IPS DF 6.9 (cell line): ENCODE measurements at places on chromosomes 3 and 15.

DNA sequence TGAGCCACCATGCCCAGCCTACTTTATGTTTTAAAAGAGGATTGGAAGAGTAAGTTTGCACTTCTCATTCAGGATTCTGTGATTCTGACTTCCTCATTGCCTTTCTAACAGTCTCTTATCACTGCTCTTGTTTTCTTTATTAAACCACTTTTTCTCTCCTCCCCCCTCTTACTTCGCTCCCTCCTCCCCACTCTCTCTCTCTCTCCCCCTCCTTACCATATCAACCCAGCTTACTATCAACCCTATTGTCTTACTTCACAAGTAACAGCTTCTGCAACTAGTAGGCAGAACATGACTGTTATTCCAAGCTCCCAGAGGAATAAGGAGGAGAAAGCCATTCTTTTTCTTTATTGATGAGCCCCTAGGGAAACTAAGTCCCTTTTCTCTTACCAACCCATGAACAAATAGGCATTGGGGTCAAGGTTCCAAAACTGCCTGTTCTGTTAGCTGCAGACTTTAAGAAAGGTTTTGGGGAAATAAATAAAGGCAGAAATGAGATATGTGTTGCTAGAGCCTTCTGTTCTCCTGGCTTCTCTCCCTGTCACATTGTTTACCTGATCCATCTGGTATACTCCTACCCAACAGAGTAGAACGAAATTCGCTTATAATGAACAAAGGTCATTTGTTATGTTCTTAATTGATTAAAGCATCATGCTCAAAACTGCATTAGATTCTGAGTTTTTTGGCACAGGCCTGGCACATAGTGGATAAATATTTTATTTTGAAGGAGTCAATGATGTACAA, 56.4 kb upstream of the RASGRP1 start:
- DNase-seq: no peak
- no peaks in the 10 kb centered on the region for H3K36me3 ChIP-seq
- no peak overlapping the region for H3K27ac ChIP-seq
- no peaks in the 10 kb centered on the region for H3K27me3 ChIP-seq
- H3K4me1 ChIP-seq: no peaks in the 10 kb centered on the region
- no peak overlapping the region for H3K4me3 ChIP-seq

DNA sequence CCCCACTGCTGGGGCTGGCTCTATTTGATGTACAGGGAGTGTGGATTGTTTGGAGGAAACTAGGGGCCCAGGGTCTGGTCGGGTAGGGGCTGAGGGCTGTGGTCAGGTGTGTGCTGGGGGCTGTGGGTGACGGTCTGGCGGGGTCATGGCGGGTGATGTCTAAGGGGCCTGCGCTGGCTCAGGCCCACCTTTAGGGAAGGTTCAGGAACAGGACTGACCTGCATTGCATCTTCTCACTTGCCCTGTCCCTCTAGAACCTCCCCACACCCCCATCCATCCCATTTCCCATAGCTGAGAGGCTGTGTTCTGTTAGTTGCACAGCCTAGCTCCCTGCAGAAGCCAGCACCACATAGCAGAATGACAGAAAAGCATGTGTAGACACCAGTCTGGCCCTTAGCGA, 39.1 kb downstream of the SCN5A start:
- no peak overlapping the region for H3K27ac ChIP-seq
- no peaks in the 10 kb centered on the region for H3K27me3 ChIP-seq
- no peaks in the 10 kb centered on the region for H3K4me1 ChIP-seq
- H3K36me3 ChIP-seq: 0 out of 2 replicates have a peak, but pooled peaks cover 3% of the 10 kb centered on the region
- no peak for DNase-seq

DNA sequence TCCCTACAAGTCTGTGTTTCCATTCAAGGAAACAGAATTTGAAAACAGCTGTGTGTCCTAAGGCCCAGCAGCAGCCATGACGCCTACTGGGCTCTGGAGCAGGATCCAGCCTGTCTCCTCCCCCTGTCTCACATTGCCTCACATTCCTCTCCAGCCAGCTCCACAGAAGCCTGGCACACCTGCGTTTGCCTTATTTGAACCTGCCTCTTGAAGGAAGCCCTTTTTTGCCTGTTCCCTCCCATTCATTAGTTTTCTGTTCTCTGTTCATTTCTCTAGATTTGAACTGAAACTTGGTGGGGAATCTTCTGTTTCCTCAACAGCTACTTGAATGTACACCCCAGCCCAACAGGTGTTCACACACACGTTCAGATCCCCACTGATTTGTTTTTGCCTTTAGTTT, 890.5 kb downstream of the TUSC7 start:
- no peaks in the 10 kb centered on the region for H3K4me1 ChIP-seq
- DNase-seq: peak; percentile 9
- no peak overlapping the region for H3K27ac ChIP-seq
- no peaks in the 10 kb centered on the region for H3K36me3 ChIP-seq
- no peak overlapping the region for H3K4me3 ChIP-seq

- no peak for DNase-seq
- H3K36me3 ChIP-seq: no peaks in the 10 kb centered on the region
- no peaks in the 10 kb centered on the region for H3K27me3 ChIP-seq
- H3K27ac ChIP-seq: no peak overlapping the region
These were observed 31.7 kb downstream of the GPR149 start for GRCh38 chr3:154398084-154398967.

DNA sequence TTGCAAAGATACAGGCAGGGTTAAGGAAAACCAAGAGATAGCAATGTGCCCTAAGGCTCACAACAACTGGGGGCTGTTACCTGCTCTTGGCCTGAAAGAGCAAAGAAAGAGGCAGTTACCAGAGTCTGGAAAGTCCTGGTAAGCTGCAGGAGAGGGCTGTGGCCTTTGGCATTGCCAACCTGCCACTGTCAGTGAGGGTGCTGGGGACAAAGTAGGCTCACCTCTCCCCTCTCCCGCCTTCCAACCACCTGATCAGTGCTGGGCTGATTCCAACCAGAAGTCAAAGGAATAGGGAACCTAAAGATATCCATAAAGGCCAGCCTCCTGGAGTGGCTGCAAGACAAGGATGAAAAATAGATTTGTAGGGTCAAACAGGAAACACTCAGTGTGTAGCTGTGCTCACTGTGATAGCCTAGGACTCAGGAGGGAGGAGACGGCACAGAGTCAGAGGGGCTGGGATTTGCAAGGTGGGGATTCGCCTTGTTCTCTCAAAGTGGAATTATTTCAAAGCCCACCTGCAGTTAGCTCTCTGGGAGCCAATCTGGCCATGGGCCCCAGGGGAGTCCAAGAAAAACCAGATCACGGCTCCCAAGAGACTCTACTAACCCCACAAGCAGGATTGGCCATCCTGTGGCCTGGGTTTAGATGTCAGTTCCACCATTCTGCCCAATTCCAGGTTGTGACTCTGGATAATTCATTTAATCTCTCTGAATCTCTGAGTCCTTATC, 204.0 kb upstream of the BCL6 start:
- H3K27me3 ChIP-seq: no peaks in the 10 kb centered on the region
- no peaks in the 10 kb centered on the region for H3K4me1 ChIP-seq
- H3K27ac ChIP-seq: no peak overlapping the region
- DNase-seq: no peak
- no peaks in the 10 kb centered on the region for H3K36me3 ChIP-seq

GRCh38 chr3:192169332-192169915, 557.9 kb downstream of the FGF12 start:
- peaks cover 2% of the 10 kb centered on the region; the same call in 1 of the 2 replicates for H3K4me1 ChIP-seq
- DNase-seq: no peak
- H3K36me3 ChIP-seq: no peaks in the 10 kb centered on the region
- no peaks in the 10 kb centered on the region for H3K27me3 ChIP-seq
- H3K27ac ChIP-seq: no peak overlapping the region

DNA sequence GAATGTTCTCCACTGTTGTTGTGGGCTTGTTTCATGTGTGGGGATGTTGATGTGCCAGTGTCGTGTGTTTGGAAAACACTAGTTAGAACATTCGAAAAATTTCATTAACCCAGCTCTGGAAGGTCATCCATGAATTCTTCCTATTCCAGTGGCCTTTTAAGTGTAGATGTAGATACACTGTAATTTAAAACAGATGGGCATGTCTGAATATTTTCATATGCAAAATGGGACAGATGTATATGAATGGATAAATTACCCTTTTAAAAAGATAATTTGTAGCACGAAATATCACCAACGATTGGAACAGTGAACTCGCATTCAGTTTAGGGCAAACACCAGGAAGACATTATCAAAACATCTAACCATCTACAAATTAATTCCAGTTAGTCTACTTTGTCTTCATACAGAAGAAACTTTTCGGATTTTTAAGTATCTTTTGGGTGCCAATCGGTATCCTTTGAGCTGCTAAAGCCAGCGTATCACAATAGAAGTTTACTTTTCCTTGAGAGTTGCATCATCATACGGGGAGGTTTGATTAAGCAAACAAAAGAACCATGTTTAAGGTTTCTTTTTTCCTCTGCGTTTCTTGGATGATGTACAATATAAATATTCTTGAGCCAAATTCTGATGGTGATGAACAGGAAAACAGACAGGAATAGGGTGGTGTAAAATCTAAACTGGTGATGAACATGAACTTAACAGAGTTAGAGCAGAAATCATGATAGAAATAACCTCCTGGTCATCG, 528.1 kb downstream of the FOXP1 start:
- DNase-seq: no peak
- no peak overlapping the region for H3K27ac ChIP-seq
- no peaks in the 10 kb centered on the region for H3K27me3 ChIP-seq
- H3K4me3 ChIP-seq: no peak overlapping the region

DNA sequence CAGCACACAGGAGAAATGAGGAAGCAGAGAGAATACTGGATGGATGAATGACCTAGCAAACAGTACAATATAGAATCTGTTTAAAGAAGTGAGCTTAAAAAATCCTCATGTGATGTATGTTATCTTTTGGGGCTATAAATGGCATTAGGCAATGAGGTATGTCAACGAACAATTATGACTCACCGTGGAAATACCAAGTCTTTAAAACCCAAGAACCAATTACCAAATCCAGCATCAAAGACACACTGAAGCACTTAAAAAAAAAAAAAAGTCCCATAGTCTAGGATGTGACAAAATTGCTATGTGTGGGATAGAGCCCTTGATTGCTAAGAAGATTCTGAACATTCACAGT, 36.3 kb upstream of the HERC1 start:
- H3K27ac ChIP-seq: no peak overlapping the region
- H3K27me3 ChIP-seq: no peaks in the 10 kb centered on the region

DNA sequence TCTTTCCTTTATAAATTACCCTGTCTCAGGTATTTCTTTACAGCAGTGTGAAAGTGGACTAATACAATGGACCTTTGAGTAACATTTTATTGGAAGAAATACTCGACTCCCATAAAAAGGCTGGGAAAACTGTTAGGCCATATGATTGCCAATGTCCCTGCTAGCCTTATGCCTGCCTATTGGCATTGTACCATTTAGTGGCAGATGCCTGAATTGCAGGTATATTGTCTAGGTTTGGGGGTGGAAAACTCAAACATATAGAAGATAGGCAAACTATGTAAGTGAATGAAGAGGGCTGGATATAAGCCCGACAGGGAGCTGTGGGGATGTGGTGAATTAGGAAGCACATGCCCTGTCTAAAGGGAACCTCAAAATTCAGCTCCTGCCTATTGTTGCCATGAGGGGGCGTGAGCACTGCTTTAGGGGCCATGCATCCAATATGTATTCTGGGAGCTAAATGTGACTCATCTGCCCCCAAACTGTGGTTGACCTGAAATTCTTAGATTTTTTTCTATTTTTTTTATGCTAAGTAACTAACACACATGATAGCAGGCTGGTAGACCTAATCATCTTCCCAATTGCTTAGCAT, 65.2 kb upstream of the TRA2B start:
- no peak overlapping the region for H3K27ac ChIP-seq
- H3K36me3 ChIP-seq: no peaks in the 10 kb centered on the region
- DNase-seq: no peak
- H3K4me3 ChIP-seq: no peak overlapping the region
- no peaks in the 10 kb centered on the region for H3K4me1 ChIP-seq

DNA sequence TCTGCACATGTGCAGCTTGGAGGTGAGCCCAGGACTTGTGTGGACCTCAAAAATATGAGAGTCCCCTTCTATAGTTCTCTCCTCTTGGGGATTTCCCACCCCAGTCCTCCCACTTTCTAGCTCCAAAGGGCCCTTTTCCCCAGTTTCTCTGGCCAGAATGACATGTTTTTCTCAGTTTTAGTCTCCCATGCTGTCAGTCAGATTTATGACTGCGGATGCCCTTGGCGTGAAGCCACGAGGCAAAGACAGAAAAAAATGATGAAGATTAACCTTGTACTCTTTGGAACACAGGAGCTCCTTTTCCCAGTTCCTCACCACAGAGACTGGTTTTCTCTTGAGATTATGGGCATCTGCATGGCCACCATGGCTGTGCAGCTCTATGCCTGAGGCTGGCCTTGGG, 72.0 kb upstream of the TTBK2 start:
- H3K27me3 ChIP-seq: no peaks in the 10 kb centered on the region
- no peak for DNase-seq
- no peaks in the 10 kb centered on the region for H3K4me1 ChIP-seq
- H3K4me3 ChIP-seq: no peak overlapping the region
- H3K36me3 ChIP-seq: no peaks in the 10 kb centered on the region

GRCh38 chr3:141368062-141368924, at the start of gene ZBTB38:
Gene ZBTB38 (plus strand): TSS chr3:141368504. CDS start chr3:141442389, 73,885 bp downstream.
- H3K4me1 ChIP-seq: peaks cover 2% of the 10 kb centered on the region; the same call in 1 of the 2 replicates
- peak; percentile 64 for DNase-seq
- no peaks in the 10 kb centered on the region for H3K36me3 ChIP-seq
- no peak within 1 kb of the TSS for H3K4me3 ChIP-seq
- no peak within 1 kb of the TSS for H3K27ac ChIP-seq

DNA sequence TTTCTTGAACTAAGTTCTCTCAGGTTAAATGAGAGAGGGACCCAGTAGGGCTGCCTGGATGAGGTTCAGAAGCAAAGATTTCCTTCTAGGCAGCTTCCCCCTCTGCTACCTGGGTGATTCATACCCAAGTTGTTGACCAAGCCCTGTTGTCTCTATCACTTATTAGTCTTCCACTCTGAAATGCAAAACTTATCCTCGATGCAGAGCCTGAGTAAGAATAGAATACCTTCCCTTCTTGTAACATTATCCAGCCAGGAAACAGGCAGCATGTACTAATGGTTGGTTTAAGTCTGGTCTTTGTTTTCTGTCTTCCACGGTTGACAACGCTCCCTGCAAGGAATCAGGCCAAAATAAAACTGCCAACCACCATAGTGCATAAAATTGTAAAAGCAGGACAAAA, 377.3 kb downstream of the MECOM start:
- H3K27ac ChIP-seq: no peak overlapping the region
- DNase-seq: no peak
- no peaks in the 10 kb centered on the region for H3K36me3 ChIP-seq
- H3K4me3 ChIP-seq: no peak overlapping the region

DNA sequence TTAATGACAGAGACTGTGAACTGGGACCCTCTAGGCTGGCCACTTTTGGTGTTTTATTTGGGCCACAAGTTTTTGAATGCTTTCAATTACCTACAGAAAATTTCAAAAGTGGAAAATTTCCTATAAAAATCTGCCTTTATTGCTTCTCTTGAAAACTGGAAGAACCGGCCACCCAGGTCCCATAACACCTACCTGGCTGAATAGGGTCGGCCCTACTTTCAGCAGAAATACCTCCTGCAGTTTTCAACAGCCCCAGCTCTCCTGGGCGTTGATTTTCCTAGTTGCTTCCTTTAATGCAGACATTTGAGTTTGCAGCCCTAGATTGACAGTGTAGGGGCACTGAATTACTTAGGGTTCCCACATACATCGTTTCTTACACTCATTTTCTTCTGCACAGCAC, 719 bp upstream of the SRPRB start:
- no peaks in the 10 kb centered on the region for H3K27me3 ChIP-seq
- no peaks in the 10 kb centered on the region for H3K4me1 ChIP-seq
- H3K27ac ChIP-seq: no peak overlapping the region
- no peak for DNase-seq

- H3K4me1 ChIP-seq: peaks cover 2% of the 10 kb centered on the region; the same call in 1 of the 2 replicates
- DNase-seq: no peak
- no peaks in the 10 kb centered on the region for H3K36me3 ChIP-seq
- no peak overlapping the region for H3K27ac ChIP-seq
- H3K4me3 ChIP-seq: no peak overlapping the region
These were observed 413.5 kb upstream of the THBS1 start for GRCh38 chr15:39167164-39168058.
